ENCODE measurements at places on chromosomes 6 and 20. TPM values are rescaled to one million over a fixed set of nuclear protein-coding genes. Genes with fewer than 3 reads are reported as not detected.
A peak's percentile ranks its signal among the peaks of the same experiment; 100 is the strongest.

GRCh38 chr6:91659891-91660290 is 1073.0 kb upstream of the MAP3K7 start:
- DNase-seq: no peak

DNA sequence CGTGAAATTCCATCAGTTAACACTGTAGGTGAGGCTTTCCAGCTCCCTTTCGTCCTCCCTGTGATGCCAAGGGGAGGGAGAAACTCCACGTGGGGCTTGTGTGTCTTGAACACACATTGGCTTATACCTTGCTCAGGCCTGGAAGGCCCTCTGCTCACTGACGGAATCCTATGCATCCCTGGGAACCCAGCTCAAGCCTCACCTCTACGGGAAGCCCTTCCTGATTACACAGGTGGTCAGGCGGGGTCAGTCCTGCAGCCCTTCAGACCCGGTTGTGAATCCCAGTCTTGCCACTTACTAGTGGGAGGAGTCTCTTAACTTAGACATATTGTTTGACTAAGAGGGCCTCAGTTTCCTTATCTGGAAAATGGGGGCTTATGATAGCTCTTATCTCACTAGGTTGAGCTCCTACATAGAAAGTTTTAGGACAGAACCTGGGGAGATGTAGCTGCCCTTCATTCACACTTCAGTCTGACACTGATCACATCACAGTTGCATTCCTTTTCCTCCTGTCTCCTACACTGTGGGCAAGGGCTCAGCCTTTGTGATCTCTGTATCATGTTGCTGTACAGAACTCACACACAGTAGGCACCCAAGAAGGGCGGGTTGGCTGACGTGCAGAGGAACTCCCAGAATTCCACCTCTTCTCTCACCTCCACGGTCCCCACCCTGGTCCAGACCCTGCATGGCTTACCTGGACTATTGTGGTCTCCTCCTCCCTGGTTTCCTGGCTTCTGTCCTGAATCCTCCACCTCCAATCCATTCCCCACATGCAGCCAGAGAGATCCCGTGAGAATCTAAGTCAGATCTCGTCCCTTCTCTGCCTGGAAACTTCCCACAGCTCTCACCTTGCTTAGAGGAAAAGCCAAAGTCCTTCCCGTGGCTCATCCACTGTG is 129.6 kb downstream of the CEBPB start:
- no peak for DNase-seq

- DNase-seq: peak; percentile 62
These were observed 226.2 kb upstream of the MARCKS start for GRCh38 chr6:113630738-113631535.

- DNase-seq: no peak
These were observed 531.3 kb upstream of the MAN1A1 start for GRCh38 chr6:119880840-119881239.

DNA sequence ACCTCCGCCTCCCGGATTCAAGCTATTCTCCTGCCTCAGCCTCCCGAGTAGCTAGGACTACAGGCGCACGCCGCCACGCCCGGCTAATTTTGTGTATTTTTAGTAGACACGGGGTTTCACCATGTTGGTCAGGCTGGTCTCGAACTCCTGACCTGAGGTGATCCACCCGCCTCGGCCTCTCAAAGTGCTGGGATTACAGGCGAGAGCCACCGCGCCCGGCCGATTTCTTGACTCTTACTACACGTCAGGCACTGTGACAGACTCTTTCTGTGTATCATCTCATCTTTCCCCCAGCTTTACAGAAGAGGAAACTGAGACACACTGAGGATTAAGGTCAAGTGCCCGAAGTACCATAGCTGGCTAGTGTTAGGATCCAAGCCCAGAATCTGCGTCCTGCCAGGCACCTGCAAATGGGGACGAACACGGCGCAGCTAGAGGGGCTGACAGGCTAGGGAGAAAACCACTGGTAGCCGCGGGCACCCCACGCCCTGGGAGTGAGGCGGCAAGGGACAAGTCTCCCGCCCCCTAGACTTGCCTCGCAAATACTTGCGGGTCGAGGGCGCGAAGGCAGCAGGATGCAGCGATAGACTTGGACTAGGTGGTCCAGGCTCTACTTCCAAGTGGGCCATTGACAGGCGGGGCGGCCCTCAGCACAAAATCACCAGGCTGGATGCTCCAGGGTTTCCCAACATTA is 1.1 kb upstream of the TAF8 start:
- DNase-seq: no peak

DNA sequence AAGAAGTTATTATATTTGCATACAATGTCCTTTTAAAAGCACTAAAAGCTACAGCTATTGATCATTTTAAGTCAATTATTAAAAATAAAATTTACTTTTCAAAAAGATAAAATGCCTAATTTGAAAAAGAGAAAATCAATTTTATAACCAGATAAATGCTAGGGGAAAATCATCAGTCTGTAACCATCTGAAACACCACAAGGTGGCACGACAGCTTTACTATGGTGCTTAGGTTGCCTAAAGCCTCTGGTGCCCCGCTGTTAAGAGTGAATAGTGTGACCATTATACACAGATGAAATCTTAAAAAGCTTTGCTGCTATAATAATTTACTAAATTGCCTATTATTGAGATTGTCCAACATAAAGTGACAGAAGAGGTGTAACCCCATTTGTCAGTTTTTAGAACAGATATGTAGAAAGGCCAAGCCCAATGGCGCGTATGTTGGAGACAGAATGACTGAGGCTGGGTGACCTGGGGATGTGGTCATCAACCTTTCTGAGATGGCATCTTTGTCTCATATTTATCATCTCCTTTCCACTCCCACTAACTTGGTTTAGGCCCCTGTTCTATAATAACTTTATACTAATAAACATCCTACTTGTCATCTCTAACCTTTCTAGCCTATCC is 100.8 kb downstream of the MOXD1 start:
- DNase-seq: peak; percentile 28

DNA sequence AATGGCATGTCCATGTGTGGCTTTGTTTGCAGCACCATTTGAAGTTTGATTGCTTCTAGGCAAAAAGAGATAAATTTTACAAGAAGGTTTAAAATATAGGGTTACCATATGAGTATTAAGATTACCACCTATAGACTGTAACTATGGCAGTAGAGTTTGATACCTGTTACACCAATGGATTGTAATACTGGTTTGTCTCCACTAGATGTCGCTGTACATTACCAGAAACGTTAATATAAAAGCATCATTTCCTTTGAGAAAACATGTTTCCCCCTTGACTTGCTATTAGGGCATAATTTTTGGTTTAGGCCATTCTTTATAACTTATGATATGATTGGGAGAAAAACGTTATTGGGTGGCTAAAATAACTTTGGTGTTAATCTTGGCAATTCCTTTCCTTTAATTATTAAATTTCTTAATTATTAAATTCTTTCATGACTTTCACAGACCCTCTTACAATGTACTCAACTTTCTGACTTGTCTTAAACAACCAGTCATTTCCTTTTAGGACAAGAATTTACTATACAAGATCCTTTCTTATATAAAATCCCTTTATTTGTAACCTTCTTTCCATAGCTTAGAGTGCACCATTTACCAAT is 42.8 kb downstream of the HLA-DPB1 start:
- peak; percentile 38 for DNase-seq

The RBM24 gene
- polyA plus RNA-seq: 1.2 TPM

The PRKN gene
- 8.0 TPM for polyA plus RNA-seq

The DEF6 gene
- polyA plus RNA-seq: 4.5 TPM

The RAB23 gene
- 30.9 TPM for polyA plus RNA-seq

Data from renal pelvis (tissue), 12 donors.